ENCODE measurements at places on chromosomes 2 and 18.

- no peak for DNase-seq
Measured at GRCh38 chr2:122163617-122164016, 408.2 kb downstream of the TSN start.

DNA sequence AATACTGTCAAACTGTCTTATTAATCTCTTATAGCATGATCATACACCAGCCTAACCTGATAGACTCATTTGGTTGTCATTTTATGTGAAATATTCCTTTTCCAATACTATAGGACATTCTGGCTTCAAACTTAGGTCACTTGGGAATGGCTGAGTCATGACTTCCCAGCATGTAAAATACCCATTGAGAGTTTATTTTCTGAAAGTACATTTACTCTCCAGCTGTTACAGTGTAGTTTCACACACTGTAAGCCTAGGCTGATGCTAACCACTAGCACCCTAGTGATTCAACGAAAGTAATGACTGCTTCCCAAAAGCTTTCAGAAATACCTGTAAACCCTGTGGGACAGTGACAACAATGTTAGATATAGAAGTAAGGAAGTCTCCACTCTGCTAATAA lies 93.8 kb downstream of the FIGN start:
- DNase-seq: no peak

DNA sequence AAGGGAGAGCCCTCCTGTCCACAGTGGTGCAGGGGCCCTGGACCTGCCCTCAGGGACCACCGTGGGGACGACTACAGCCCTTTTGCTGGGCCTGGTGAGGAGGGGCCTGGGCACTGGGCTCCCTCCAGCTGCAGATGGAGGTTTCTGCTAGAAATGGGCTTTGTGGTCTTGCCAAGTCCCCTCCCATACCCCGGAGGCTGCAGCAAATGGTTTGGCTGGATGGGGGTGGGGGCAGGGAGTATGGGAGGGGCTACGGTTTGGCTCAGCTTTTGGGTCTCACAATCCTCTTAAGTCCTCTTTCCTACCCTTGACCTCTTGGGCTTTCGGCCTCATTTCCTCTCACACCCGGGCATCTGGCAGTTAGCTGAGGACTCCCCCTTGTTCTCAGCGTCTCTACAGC lies 21.7 kb downstream of the TET3 start:
- DNase-seq: no peak

- no peak for DNase-seq
Measured at GRCh38 chr2:12684471-12684936, 32.2 kb upstream of the TRIB2 start.

GRCh38 chr18:22348521-22349316 lies 69.0 kb downstream of the CTAGE1 start:
- peak; percentile 57 for DNase-seq

DNA sequence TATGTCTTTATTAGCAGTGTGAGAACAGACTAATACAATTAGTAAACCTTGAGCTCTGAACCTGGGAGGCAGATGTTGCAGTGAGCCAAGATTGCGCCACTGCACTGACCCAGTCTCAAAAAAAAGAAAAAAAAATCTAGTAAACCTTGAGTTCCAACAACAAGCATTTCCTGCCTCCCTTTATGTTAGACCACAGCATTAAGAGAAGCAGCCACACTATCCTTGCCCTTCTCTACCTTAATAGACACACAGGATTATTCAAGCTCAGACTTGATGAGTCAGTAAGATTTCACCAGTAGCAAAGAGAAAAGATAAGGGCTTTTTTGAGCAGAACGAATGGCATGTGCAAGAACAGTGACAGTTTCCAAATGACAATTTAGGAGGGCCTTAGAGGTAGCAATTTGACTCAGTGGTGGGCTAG lies 18.0 kb upstream of the GLS start:
- no peak for DNase-seq

DNA sequence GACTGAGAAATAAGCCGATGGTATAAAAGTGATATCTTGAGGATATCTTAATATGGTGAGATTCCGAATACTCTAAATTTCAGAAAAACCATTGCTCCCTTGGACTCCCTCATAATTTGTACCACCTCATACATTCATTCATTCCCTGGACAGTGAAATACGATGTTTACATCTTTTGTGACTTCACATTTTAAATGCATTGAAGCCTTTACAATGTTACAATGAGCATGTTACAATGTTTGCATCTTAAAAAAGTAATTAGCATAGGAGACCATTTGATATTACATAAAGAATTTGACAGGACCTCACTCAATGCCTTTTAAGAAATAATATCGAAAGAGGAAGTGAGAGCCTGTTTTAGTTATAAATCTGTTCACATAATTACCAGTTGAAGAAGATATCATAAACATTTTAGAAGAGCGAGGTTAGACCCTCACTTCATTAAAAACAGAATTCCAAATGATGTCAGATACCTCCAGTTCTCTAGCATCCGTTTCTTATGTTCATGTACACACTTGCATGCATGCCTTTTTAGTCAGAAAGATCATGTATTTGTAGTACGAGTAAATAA lies 372.0 kb downstream of the ARHGAP15 start:
- DNase-seq: no peak

DNA sequence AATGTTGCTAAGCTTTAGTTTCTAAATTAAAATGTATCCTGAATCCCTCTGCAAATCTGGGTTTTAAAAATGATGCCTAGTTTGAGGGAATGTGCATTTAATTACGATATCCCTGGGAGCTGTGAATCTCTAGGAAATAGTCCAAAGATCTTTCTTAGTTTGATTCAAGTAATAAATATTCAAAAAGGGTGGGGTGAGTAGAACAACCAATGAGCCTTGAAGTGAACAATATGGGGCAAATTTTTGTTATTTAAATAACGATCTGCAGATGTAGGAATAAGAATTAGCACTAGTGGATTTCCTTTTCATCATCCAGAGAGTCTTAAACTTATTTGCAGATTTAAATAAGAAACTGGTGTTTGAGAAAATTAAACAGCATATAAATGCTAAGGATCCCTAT lies 106.3 kb downstream of the ACVR1 start:
- no peak for DNase-seq

DNA sequence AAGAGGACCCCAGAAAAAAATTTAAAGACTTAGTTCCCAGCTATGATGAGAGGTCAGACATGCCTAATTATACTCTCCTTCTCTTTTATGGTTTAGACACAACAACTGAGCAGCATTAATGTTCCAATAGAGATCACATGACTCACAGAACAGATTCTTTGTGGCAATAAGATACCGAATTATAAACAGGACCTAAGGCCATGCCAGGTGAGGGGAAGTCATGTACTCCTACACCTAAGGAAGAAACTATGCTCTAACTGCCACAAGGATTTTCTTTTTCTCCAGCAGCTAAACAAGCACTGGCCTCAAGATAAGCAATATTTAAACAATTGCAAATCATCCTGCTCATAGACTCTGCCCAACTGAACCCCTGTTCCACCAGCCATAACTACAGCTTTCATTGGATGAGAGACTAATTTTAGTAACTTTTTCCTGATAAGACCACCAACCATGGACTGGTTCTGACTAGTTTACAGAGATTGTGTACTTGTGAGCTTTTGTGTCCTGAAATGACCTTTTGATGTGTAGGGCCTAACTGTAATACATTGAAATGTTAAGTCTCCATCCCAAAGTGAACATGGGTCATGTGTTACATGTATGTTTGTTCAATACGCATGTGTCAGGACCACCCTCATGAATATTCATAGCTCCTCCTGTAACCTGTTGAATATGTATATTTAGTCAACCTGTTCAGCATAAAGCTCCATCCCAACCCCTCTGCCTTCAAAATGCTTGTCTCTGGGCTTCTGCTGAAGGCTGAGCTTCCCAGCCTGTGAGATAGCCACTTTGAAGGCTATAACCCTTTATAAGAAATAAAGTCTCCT lies 21.6 kb upstream of the NFE2L2 start:
- no peak for DNase-seq

GRCh38 chr2:23342075-23342474 lies 42.9 kb upstream of the KLHL29 start:
- DNase-seq: no peak

Data from HEK293T (cell line).